GF-D8 (cell line): ENCODE measurements at places on chromosomes 11 and 22.
A peak's percentile ranks its signal among the peaks of the same experiment; 100 is the strongest.

DNA sequence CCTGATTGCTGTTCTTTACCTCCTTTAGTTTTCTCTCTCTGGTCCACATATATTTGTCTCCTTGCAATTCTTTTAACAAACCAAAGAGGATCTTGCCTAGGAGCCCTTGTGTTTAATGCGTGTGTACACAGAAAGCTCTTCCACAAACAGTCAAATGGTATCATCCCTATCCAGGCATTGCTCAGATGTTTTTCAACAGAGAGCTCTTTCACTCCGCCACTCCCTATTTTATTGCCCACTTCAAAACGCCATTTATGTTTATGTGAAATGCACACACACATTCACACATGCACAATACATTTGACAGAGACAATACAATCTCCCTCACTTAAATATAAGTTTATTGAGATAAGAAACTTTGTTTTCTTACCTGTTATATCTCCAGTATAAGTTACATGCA, 4.7 kb downstream of the OR5AP2 start:
- no peak for DNase-seq

GRCh38 chr11:110121204-110121603, 28.0 kb downstream of the ZC3H12C start:
- DNase-seq: no peak

DNA sequence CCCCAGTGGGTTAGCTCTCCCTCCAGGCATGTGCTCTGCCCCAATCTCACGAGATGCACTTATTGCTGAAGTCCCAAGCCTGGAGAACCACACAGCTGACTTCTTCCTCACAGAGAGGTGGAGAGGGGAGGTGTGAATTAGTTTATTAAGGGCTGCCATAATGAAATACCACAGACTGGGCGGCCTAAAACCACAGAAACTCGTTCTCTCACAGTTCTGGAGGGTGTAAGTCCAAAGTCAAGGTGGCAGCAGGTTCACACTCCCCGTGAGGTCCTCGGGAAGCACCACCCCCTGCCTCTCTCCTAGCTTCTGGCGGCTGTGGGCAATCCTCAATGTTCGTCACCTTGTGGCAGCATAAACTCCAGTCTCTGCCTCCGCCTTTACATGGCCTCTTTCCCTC, 39.3 kb downstream of the TECTA start:
- DNase-seq: no peak

GRCh38 chr11:70848243-70848750, 404.1 kb downstream of the SHANK2 start:
- DNase-seq: no peak

DNA sequence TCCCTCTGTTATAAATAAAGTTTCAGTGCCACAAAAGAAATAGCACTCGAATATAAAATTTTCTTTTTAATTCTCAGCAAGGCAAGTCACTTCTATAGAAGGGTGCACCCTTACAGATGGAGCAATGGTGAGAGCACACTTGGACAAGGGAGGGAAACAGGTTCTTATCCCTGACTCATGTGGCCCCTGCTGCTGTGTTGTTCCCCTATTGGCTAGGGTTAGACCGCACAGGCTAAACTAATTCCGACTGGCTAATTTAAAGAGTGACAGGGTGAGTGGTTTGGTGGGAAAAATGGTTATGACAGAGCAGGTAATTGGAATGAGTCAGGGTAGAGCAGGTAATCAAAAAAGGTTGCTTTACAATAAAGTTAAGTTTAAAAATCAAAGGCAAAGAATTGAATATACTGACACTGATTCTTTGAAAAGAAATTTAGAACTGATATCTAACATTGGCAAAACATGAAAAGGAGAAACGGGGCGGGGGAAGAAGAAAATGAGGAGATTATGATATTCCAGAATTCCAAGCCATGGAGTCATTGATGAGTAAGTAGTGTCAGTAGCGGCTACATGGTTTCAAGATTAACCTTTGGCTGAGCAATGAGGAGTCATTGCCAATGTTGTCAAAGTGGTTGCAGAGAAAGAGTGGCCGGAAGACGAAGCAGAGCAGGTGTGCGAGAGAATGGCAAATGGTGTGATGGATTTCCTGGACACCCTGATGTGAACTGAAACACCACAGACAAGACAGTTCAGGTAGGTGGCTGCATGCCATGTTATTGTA, 48.4 kb upstream of the MRGPRX1 start:
- DNase-seq: no peak

- DNase-seq: no peak
These were observed 124.7 kb upstream of the BMAL1 start for GRCh38 chr11:13152736-13153541.

DNA sequence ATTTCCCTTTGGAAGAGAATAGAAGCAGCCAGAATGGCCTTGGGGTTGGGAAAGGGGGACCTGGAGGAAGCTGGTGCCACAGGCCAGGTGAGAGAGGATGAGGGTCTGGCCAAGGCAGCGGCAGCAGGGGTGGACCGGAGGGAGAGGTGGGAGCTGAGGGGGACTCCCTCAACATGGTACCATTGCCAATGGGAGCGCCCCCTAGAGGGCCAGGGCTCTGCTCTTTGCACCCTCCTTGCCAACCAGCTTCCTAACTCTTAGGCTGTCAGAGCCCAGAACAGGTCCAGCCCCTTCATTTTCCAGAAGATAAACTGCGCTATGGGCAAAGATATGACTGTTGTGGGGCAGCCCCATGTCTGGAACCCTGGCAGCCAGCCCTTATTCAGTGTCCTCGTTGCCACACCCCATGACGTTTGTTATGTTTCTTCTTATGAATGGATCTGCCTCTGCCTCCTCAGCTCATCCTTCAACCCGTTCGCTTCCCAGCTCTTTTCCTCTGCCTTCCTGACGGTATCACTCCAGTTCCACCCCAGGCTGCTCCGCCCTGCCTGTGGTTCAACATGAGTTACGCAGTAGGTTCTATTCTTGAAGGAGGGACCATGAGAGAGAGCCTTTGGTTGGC, 185.2 kb downstream of the GRIK4 start:
- DNase-seq: no peak

- DNase-seq: no peak
These were observed 9.4 kb downstream of the SOX6 start for GRCh38 chr11:16346975-16347374.

- DNase-seq: peak; percentile 5
These were observed at the start of gene AP5B1 for GRCh38 chr11:65780770-65781151. Gene AP5B1 (minus strand): TSS chr11:65780976. CDS start chr11:65780591, 385 bp downstream.

- no peak for DNase-seq
These were observed 25.9 kb downstream of the OR51E2 start for GRCh38 chr11:4671741-4672140.

DNA sequence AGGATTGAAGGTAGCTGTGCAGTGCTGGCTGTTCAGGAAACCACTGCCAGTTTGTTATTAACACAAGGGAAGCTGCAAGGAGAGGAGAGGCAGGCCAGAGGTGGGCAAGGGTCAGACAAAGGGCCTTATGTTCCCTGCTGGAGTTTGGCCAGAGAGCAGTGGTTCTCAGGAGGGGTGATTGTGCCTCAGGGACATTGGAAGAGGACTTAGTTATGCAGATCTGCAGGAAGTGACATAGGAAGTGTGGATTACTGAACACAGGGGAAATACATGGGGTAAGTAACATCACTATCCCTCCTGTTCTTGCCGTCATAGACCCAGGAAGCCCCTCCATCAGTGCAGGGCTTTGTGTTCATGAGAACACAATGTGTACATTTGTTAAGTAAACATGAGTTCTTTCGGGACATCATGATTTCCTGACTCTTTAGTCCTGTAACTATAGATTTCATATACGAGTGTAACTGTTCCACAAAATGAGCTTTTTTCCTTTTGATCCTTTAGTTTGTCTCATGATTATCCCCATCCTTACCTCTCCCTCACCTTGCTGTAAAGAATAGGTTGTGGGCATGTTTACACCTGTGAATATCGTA, 5.9 kb downstream of the SRRD start:
- no peak for DNase-seq

GRCh38 chr22:20424932-20425565, 12.6 kb downstream of the SCARF2 start:
- DNase-seq: no peak

DNA sequence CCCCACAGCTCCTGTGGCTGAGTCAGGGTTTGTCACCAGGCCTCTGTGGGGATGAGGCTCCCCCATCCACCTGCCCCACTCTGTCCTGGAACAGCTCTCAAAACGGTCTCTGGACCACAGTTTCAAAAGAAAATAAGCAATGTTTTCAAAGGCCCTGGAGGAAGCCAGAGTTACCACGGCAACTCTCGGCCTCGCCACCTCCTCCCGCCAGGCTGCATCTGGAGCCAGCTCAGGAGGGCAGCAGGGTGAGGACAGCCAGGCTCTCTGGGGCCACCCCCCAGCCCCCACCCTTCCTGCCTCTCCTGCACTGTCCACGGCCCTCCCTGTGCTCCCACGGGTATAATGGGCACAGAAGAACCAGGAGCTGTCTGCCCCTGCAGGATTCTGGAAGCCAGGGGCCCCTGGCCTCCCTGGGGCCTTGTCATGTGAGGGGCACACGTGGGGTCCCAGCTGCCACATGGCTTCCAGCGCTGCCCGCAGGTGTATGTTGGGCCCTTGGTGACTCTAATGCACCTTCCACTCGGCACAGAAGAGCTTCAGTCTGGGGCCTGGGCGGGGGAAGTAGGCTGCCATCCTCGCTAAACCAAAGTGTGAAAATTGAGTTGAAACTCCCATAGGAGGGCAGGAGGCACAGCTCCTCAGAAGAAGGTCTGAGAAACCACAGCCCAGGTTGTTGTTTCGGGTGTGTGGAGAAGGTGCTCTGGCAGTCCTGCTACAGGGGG, 10.3 kb downstream of the CD81 start:
- no peak for DNase-seq
